CD4-positive, alpha-beta T cell (primary cell): ENCODE measurements at places on chromosomes 6 and 20. TPM values are rescaled to one million over a fixed set of nuclear protein-coding genes. Genes with fewer than 3 reads are reported as not detected.

- H3K27me3 ChIP-seq: no peaks in the 10 kb centered on the region
- H3K36me3 ChIP-seq: no peaks in the 10 kb centered on the region
- no peak overlapping the region for H3K4me3 ChIP-seq
Observed at GRCh38 chr6:53829698-53830221, 35.0 kb downstream of the LRRC1 start.

GRCh38 chr20:48236000-48236970, 451.0 kb upstream of the SULF2 start:
- H3K4me3 ChIP-seq: no peak overlapping the region
- no peak for DNase-seq
- H3K27me3 ChIP-seq: peaks cover 2% of the 10 kb centered on the region
- no peaks in the 10 kb centered on the region for H3K36me3 ChIP-seq
- H3K4me1 ChIP-seq: no peaks in the 10 kb centered on the region

- no peak overlapping the region for H3K4me3 ChIP-seq
- DNase-seq: no peak
- peaks cover 13% of the 10 kb centered on the region for H3K36me3 ChIP-seq
- H3K27ac ChIP-seq: no peak overlapping the region
Observed at GRCh38 chr6:116217069-116217468, 36.8 kb downstream of the TSPYL4 start.

GRCh38 chr6:62612471-62612870, 326.4 kb upstream of the KHDRBS2 start:
- no peaks in the 10 kb centered on the region for H3K36me3 ChIP-seq
- H3K27ac ChIP-seq: no peak overlapping the region
- no peak for DNase-seq
- no peaks in the 10 kb centered on the region for H3K4me1 ChIP-seq

GNMT gene
- total RNA-seq: 1.2 TPM

BPI gene
- 0.14 TPM for total RNA-seq

OPN5 gene
- not detected for total RNA-seq

DNA sequence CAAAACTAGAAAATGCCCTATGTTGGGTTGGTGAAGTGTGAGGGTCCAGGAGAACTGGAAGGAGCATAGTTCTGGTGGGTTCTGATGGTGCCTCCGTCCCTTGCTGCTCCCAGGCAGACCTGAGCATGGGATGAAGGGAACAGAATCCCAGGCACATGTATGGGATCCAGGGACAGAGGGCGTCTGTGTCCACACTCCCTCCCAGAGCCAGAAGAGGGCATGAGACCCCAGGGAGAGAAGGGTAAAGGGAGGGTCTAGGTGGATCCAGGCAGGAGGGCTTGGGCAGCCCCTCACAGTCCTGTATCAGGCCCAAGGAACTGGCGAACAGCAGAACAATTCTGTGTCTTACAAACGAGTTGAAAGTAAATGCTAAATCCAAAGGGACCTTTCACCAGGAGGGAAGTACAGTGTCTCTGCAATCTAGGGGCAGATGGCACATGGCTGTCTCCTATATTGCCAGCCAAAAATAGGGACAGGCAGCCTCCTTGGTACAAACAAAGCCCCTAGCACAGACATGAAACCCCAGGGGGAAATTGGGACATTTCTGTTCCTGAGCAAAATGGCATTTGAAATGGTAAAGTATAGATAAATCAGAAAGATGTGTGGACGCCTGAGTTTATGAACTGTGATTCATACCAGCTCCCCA, 2.5 kb upstream of the BPIFA1 start:
- no peaks in the 10 kb centered on the region for H3K36me3 ChIP-seq
- H3K4me3 ChIP-seq: no peak overlapping the region
- no peak for DNase-seq
- no peaks in the 10 kb centered on the region for H3K4me1 ChIP-seq
- H3K27ac ChIP-seq: no peak overlapping the region

RBBP8NL gene
- total RNA-seq: not detected

- no peak overlapping the region for H3K4me3 ChIP-seq
- no peaks in the 10 kb centered on the region for H3K27me3 ChIP-seq
- H3K4me1 ChIP-seq: peaks cover 4% of the 10 kb centered on the region
- peaks cover 53% of the 10 kb centered on the region for H3K36me3 ChIP-seq
- H3K27ac ChIP-seq: no peak overlapping the region
Observed at GRCh38 chr20:34925981-34926380, 29.6 kb downstream of the GSS start.

DNA sequence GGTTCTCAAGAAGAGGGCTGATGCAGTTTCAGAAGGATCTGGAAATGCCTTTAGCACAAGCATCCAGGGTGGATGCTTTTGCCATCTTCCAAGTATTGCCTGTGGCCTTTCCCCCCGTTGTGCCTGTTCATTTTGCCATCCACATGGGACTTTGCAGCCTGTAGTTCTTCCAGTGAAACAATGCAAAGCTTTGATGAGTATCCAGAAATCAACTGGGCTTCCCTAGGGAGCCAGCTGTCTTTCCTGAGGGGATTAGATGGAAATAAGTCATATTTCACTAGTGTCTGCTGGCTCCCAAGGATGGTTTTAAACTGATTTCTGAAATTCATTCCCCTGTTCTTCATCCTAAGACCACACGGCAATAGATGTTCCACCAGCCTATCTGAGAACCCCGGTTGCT, 63.3 kb downstream of the CAP2 start:
- no peaks in the 10 kb centered on the region for H3K4me1 ChIP-seq
- H3K27ac ChIP-seq: no peak overlapping the region
- no peaks in the 10 kb centered on the region for H3K36me3 ChIP-seq
- DNase-seq: no peak
- H3K4me3 ChIP-seq: no peak overlapping the region
- no peaks in the 10 kb centered on the region for H3K27me3 ChIP-seq

GRCh38 chr6:37036146-37036545, 30.7 kb downstream of the FGD2 start:
- no peaks in the 10 kb centered on the region for H3K27me3 ChIP-seq
- no peak for DNase-seq
- H3K4me3 ChIP-seq: no peak overlapping the region
- no peak overlapping the region for H3K27ac ChIP-seq

KIAA1755 gene
- total RNA-seq: not detected

DNA sequence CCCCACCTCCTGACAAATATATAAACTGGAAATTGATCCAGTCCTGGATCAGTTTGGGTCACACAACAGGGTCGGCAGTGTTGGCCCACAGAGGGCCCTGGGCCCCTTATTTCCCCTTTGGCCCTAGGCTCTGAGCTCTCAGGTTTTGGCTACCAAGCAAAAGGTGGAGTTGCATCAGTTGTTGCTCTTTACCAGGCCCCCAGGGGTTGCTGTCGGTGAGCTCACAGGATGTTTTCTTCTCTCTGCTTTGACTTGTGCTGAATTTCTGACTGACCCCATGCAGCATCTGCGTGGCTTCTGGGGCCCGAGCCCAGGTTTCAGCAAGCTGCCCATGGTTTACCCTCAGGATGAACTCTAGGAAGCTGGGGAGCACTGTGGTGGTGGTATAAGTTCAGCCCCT, 44.6 kb downstream of the PPARD start:
- H3K36me3 ChIP-seq: no peaks in the 10 kb centered on the region
- peaks cover 17% of the 10 kb centered on the region for H3K4me1 ChIP-seq
- H3K4me3 ChIP-seq: no peak overlapping the region
- DNase-seq: no peak
- no peak overlapping the region for H3K27ac ChIP-seq

DNA sequence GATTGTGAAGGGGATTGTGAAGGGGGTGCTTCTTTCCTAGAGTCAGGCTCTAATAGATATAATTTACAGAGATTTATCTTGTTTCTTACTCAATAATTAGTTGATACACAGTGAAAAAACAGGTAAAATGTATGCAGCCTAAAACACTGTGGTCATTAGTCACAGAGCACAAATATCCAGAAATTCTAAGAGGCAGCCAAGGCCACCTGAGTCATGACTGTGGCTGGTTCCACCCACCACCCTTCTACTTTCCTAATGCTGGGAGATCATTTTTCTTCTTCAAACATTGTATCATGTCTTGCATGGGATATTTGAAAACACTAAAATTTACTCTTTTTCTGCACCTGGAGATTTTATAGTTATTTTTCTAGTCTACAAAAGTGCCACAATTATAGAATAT, 181.6 kb downstream of the OTOR start:
- H3K4me3 ChIP-seq: no peak overlapping the region
- DNase-seq: no peak
- H3K4me1 ChIP-seq: no peaks in the 10 kb centered on the region

DNA sequence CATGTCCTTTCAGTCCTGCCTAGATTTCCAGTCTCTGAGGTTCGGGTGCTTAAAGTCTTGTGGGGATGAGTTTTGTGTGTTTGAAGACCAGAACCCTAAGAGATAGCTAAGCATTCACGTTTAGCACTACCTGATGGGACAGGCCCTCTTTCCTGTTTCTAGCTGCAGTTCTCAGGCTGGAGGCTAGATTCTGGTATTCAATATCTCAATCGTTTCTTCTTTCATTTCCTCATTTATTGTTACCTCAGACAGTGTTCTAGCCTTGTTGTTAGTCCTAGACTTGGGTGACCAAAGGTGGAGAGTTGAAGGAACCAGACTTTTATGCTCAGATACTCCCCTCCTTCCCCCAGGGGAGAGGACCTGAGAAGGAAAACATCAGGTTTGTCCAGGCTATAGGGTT, 16.8 kb downstream of the CEP250 start:
- peaks cover 55% of the 10 kb centered on the region for H3K36me3 ChIP-seq
- H3K4me1 ChIP-seq: no peaks in the 10 kb centered on the region
- no peak for DNase-seq
- no peak overlapping the region for H3K27ac ChIP-seq
- no peak overlapping the region for H3K4me3 ChIP-seq

MEI4 gene
- not detected for total RNA-seq

ADTRP gene
- total RNA-seq: 14.3 TPM

- no peaks in the 10 kb centered on the region for H3K4me1 ChIP-seq
- H3K4me3 ChIP-seq: no peak overlapping the region
- no peaks in the 10 kb centered on the region for H3K27me3 ChIP-seq
- no peak overlapping the region for H3K27ac ChIP-seq
- no peaks in the 10 kb centered on the region for H3K36me3 ChIP-seq
Observed at GRCh38 chr6:39700362-39700761, 24.8 kb downstream of the KIF6 start.

MCCD1 gene
- total RNA-seq: not detected

- no peak overlapping the region for H3K27ac ChIP-seq
- no peaks in the 10 kb centered on the region for H3K36me3 ChIP-seq
- no peak overlapping the region for H3K4me3 ChIP-seq
- H3K4me1 ChIP-seq: no peaks in the 10 kb centered on the region
- H3K27me3 ChIP-seq: no peaks in the 10 kb centered on the region
Observed at GRCh38 chr20:10260316-10260715, 41.7 kb downstream of the SNAP25 start.

ZC3H12D gene
- total RNA-seq: 70.2 TPM

DNA sequence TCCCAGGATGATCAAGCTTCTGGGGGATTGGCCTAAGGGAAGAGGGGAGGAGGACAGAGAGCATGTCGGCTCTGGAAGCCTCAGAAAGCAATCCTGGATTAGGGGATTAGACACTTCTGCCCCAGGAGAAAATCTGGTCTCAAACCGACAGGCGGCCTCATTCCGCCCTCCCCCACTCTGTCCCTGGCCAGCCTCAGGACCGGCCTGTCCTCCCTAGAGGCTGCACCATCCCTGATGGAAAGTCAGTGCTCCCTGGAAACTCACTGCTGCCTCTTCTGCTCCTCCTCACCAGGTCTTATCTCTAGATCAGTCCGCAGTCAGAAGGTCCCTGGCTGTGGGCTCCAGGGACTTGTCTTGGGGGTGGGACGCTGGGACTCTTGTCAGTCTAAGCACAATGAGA, 905 bp upstream of the SLC12A5 start:
- H3K4me1 ChIP-seq: peaks cover 3% of the 10 kb centered on the region
- H3K27me3 ChIP-seq: peaks cover 62% of the 10 kb centered on the region
- DNase-seq: no peak
- no peak overlapping the region for H3K27ac ChIP-seq

- H3K4me3 ChIP-seq: no peak overlapping the region
- peaks cover 11% of the 10 kb centered on the region for H3K27me3 ChIP-seq
- no peaks in the 10 kb centered on the region for H3K4me1 ChIP-seq
- no peak overlapping the region for H3K27ac ChIP-seq
Observed at GRCh38 chr20:59617221-59617620, 12.9 kb downstream of the PHACTR3 start.

GRCh38 chr6:44049163-44049988, 77.9 kb downstream of the MRPL14 start:
- no peaks in the 10 kb centered on the region for H3K36me3 ChIP-seq
- H3K4me3 ChIP-seq: no peak overlapping the region
- no peak for DNase-seq
- H3K4me1 ChIP-seq: no peaks in the 10 kb centered on the region

GRCh38 chr6:120514544-120514943, 819.7 kb downstream of the TBC1D32 start:
- H3K27ac ChIP-seq: no peak overlapping the region
- H3K4me1 ChIP-seq: no peaks in the 10 kb centered on the region
- no peaks in the 10 kb centered on the region for H3K27me3 ChIP-seq

GRCh38 chr6:63529498-63529897, 42.8 kb upstream of the LOC128125822 start:
- no peak for DNase-seq
- H3K27me3 ChIP-seq: no peaks in the 10 kb centered on the region
- no peaks in the 10 kb centered on the region for H3K4me1 ChIP-seq
- H3K36me3 ChIP-seq: no peaks in the 10 kb centered on the region

GRCh38 chr6:82970839-82971238, 94.8 kb downstream of the UBE3D start:
- no peak overlapping the region for H3K4me3 ChIP-seq
- no peaks in the 10 kb centered on the region for H3K36me3 ChIP-seq
- no peaks in the 10 kb centered on the region for H3K27me3 ChIP-seq
- no peak for DNase-seq

TBCC gene
- 67.3 TPM for total RNA-seq

GRCh38 chr6:121780325-121781321, 345.2 kb downstream of the GJA1 start:
- H3K4me3 ChIP-seq: no peak overlapping the region
- no peak for DNase-seq
- H3K27me3 ChIP-seq: no peaks in the 10 kb centered on the region
- no peaks in the 10 kb centered on the region for H3K36me3 ChIP-seq
- H3K27ac ChIP-seq: no peak overlapping the region
- H3K4me1 ChIP-seq: no peaks in the 10 kb centered on the region

DNA sequence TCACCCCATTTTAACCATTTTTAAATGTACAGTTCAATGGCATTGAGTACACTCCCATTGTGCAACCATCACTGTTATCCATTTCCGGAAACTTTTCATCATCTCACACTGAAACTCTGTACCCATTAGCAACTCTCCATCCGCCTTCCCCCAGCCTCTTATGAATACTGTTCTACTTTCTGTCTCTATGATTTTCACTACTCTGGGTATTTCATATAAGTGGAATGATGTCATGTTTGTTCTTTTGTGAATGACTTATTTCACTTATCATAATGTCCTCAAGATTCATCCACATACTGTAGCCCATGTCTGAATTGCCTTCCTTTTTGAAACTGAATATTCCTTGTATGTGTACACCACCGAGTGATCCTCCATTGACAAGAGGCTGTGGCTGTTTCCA, 92.9 kb upstream of the TOX2 start:
- H3K27me3 ChIP-seq: no peaks in the 10 kb centered on the region
- no peaks in the 10 kb centered on the region for H3K4me1 ChIP-seq
- DNase-seq: no peak
- no peaks in the 10 kb centered on the region for H3K36me3 ChIP-seq
